ENCODE measurements at places on chromosomes 7 and 10.

GRCh38 chr7:154167807-154168206, 115.6 kb downstream of the DPP6 start:
- no peak for DNase-seq

GRCh38 chr7:137633133-137633532, 213.6 kb downstream of the DGKI start:
- DNase-seq = no peak

DNA sequence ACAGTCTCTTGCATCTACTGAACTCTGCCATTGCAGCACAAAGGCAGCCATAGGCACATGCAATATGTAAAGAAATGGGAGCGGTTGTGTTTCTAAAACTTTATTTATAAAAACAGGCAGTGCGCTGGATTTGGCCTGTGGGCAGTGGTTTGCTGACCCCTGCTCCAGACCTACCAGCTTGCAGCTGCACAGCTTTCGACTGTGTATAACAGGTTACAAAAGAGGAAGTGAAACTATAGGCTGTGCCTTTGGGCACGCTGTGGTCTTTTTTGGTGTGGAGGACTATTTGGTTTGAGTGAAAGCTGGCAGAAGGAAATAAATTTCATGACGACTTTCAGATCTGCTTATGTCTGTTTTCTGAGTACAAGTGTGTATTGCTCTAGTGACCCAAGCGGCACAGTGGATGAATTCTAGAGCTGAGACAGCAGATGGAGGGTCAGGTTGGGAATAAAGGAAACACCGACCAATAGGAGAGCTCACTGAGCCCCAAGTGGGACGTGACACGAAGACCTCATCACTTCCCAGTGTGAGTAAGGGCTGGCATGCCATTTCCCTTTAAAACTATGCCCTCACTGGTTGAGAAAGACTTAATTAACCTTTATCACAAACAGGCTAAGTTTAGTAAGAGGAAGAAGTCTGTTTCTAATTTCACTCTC, 152.7 kb downstream of the ANK3 start:
- DNase-seq = no peak

DNA sequence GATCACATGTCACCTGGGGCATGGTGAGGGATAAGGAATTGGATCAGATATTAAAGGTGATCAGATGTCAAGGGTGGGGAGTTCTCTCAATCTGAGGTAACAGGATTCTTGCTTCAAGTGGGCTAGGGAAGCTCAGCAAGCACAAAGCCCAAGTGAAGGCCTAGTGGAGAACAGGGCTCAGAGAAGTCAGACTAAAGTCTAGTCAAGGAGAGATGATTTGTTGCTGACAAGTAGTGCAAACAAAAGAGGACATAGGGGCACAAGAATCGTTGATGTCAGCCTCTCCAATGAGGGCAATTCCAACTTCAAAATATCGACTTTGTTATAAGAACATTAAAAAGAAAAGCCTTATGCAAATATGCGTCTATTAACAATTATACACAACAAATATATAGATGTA, 852.8 kb upstream of the CELF2 start:
- DNase-seq = no peak

DNA sequence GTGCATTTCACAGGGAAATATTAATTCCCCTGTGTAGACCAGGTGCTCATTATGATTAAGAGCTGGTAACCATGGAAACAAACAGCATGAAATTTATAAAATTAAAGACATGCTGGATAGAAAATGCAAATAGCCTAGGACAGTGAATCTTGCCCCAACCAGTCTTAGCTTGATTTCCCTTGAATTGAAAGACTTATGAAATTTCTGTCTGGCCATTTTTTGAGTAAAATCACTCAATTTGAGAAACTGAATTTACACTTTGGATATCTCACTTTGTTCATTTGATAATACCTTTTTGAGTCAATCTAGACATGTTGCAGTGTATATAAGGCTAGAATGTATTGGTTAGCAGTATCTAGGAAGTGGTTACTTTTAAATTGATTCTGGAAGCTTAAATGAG, 4.4 kb upstream of the SMIM30 start:
- DNase-seq = no peak

DNA sequence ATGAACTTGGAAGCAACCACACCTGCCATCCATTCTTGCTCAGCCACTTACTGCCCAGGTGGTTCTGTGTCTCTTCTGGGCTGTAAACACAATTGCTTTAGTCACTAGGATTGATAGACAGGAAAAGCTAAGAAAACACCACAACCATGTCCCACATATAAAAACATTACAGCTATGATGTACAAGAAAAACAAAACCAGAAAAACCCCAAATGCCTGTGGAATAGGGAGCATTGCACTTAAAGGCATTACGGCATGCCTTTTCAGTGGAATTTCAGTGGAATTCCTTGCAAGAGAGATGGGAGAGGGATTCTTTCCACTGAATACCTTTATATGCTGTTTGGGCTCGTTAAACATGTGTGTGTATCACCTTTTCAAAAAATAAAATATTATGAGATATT, 44.2 kb upstream of the GPR26 start:
- no peak for DNase-seq

DNA sequence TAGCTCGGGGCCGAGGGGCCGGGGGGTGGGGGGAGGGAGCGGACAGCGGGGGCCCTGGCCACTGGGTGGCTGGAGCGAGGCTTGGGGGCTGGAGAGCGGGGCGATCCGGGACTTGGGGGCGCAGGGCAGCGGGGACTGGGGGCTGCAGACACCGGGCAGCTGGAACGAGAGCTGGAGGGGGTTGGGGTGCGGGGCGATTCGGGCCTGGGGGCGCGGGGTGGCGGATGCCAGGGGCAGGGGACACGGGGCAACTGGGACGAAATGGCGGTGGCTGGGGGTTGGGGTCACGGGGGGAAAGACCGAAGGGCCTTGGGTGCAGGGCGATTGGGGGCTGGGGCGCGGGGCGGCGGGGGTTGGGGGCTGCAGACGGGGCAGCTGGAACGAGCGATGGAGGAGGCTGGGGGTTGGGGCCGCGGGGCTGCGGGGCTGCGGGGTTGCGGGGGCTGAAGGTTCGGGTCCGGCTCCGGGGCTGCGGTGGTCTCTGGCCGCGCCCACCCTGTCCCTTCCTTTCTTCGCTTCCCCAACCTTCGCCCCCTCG, 590 bp downstream of the COL26A1 start:
- no peak for DNase-seq

DNA sequence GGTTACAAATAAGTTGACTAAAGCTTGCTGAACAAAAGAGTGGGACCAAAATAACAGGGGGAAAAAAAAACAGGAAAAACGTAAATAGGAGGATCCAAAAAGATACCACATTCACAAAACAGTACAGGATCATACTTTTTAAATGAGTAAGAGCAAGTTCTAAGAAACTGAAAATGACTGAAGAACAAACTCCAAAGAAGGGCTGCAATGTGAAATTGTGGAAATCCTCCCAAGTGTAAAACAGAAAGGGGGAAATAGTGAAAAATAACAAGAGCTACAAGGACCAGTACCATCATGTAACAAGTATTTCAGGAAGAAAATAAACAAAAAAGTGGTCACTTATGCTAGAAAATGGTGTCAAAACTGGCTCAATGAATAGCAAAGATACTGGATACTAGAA, 46.3 kb downstream of the PDSS1 start:
- no peak for DNase-seq

- DNase-seq = no peak
Observed at GRCh38 chr7:26681819-26682418, 182.5 kb downstream of the SKAP2 start.

GRCh38 chr7:45434167-45434784, 139.9 kb upstream of the ADCY1 start:
- no peak for DNase-seq

DNA sequence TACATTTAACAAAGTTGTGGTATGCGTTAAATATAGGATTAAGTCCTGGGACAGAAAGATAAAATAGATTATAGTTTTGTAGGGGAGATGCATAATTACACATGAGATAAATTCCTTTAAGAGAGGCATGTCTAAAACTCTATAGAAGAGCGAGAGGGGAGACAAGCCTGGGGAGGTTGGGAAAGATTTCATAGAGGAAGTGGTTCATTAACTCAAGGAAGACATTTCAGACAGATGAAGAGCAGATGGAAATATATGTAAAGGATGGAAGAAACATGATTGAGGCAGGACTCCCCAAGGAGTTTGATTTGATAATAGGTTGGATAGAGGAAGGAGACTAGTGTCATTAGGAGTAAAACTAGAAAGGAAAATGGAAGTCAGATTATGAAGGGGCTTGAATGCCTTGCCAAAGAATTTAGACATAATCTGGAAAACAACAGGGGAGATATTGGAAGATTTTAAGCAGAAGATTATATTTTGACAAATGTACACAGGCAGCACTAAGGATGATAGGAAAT, 96.1 kb downstream of the PHTF2 start:
- no peak for DNase-seq

DNA sequence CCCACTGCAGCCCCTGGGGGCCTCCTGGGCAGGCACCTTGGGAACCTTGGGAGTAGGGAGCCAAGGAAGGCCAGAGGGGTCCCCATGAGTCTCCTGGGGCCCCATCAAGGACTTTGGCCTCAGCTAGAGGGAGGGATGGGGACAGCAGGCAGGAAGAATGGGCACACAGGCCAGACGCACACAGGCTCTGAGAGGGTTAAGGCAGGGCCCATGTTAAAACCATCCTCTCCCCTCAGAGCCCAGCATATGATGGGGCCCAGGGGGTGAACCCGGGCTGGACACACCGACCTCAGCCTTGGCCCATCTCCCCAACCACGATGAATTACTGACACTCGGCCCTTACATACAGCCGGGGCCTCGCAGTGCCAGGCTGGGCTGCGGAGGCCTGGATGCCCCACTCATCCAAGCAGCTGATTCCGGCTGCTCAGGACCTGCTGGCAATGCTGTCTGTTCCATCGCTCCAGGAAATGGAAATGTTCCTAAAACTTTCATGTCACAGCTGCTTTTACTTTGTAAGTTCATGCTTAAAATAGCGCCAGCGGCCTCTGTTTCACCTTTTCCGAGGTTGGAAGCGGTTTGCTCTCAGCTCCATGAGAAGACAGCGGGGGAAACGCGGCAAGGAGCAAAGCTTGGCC, 17.3 kb upstream of the INPP5A start:
- DNase-seq = no peak

DNA sequence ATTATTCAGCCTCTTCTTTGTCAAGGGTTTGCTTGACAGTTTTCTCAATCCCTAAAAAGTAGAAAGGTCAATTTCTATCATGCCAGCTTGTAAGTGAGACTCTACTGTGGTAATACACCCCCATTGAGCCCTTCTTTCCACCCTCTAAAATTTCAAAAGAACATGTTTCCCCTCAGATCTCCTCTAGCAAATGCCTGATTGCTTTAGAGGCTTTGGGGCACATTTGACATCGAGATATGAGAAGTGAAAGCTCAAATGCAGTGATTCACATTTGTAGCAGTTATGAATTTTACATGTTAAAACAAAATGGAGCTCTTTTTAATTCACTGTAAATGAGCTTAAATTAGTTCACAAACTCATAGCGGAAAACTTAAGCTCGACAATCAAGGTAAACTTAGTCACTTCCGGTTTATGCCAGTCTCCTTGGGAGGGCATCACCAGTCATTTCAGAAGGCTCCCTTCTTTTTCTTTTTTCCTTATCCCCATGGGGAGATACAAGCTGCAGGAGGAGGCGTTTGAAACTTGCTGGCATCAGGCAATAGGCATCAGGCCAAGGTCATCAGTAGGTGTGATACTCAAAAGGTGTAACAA, 55.3 kb upstream of the ADO start:
- DNase-seq = no peak
